ENCODE measurements at places on chromosomes 12 and 14.

- no peak for DNase-seq
Measured at GRCh38 chr14:101109981-101110728, 206.6 kb upstream of the RTL1 start.

DNA sequence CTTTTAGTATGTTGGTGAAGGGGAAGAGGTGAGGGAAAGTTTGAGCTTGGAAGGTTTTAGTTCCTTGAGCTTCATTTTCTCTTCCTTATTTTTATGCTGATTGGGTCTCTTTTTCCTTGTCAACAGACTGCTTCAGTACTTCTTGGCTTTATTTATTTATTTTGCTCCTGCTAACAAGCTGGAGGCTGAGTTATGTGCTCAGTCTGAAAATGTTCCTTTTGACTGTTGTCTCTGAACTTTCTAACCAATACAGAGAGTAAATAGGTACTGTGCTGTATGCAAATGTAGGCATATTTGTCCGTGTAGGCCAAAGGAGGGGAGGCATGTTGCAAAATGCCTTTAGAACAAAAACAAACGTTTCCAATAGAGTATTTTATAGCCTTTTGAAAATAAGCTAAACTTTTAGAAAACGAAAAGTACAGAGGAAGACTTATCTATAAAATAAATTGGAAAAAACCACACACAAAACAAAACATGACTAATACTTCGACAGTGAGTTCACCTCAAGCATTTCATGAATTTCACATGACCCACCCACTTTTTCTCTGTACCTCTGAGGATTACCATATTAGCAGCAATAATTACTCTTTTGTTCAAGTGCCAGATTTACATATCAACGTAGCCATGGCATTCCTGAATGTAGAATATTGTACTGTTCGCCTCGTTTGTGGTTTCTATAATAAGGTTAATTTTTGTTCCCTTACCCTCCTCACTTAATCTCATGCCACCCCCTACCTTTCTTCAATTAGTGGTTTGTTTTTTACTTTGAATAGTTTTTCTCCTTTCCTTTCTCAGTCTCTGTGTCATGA lies 4.7 kb upstream of the CREBL2 start:
- DNase-seq: no peak

DNA sequence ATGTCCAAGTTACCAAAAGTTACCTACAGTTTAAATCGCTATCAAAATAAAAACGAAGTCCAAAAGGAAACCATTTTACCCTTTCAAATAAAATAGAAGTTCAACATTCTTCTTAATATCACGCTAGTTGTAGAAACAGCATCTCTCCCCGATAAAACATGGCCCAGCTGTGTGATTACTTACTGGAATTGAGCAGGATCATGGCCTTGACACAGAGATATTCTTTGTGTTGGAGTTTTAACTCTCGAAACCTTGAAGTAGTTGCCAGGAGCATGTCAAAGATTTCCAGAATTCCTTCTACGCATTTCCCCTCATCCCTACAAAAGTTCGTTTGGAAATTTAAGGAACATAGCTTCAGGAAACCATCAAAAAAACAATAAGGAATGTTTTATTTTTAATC lies 44.8 kb downstream of the ESR2 start:
- no peak for DNase-seq

DNA sequence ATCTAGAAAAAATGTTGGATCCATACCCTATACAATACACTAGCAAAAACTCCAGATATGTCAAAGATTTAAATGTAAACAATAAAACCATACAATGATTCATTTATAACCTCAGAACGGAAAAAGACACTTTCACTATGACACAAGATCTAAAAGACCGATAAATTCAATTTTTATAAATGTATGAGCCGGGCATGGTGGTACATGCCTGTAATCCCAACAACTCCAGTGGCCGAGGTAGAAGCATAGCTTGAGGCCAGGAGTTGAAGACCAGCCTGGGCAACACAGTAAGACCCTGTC lies 2.5 kb upstream of the SOS2 start:
- no peak for DNase-seq

- DNase-seq: no peak
Measured at GRCh38 chr12:45327823-45328383, 112.0 kb downstream of the ANO6 start.

DNA sequence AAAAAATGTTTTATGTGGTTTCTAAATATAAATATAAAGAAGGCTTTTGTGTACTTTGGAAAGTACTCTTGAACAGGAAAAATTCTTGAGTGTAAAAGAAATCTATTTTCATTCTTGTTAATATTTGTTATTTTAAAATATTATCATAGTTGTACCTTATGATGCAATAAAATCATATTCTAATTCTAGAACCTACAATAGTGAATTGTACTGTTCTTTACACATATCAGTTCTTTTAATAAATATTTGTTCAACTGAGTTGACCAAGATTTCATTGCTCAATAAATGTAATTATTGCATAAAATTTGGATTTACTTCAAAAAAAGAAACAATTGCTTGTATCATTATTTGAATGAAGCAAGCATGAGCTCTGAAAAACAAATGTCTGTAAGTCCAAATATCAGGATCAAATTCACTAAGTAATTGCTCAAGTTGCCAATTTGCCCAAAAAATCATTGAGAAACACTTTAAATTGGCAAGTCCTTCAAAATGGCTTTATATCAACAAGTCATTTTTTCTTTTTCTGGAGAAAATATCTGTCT lies 191.6 kb upstream of the SLC16A7 start:
- DNase-seq: no peak

Measured in C1 segment of cervical spinal cord (tissue), 14 donors.